ENCODE measurements at places on chromosomes 2 and 18.

DNA sequence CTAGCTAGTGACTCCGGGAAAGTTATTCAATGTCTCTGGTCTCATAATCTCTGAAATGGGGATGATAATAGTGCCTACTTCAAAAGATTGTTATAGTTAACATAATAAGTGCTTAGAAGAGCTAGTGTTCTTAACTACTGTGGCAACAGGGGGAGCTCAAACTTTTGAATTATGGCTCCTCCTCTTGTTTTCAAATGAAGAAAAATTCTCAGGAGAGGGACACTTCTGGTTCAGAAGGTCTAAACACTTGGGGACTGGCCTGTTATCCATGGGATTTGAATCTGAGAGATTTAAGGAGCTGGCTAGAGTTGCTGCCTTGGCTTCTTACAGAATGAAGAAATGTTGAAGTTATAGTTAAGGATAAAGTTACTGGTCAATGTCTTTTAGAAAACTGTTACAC lies 92.2 kb upstream of the ITGB6 start:
- no peak for DNase-seq

- DNase-seq, result no peak
These were observed 66.0 kb upstream of the HDAC4 start for GRCh38 chr2:239466755-239467271.

DNA sequence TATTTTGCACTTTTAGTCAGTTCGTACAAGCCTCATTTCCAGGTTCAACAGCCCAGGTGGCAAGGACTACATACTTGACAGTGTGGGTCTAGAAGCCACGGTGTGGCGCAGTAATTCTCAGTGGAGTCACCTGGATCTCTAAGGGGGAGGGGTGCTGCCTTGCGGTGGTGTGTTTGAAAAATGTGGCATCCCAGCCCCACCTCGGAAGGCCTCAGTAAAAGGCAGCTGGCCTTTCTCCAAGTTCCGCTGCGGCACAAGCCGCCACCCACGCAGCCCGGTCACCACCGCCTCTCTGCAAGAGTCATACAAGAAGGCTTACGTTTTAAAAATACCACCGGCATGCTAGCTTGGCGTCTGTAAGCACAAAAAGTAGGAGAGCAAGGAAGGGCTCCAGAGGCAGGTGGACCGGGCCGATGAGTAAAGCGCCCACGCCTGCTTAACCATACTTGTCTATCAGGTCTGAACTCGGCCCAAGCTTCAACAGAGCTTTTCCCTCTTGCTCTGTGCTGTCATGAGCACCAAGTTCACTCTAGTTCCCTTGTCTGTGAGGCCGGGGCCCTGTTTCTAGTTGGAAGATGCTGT lies 49.5 kb downstream of the SPRED2 start:
- peak; percentile 63 for DNase-seq

GRCh38 chr18:56146565-56146964 lies 491.8 kb downstream of the TXNL1 start:
- DNase-seq, result no peak

GRCh38 chr2:157411624-157412336 lies 32.1 kb downstream of the CYTIP start:
- no peak for DNase-seq

DNA sequence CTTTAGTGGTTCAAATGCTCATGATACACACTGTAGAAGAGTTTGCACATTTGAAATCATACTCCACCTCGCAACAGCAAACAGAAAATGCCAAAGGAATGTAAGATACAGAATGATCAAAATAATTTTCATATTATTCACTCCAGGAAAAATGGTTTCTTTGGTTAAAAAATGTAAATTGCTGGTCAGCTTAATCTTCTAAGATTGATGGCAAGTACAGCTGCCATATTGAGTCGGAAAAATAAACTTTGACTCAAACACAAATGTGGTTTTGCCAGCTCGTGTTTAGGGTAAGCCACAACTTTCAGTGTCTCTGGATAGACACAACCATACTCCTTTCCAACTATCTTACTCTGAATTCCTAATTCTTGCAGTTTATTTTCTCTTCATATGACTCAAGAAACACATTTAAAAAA lies 154.9 kb upstream of the SMIM21 start:
- DNase-seq, result no peak

Measured in AML-193 (cell line).